ENCODE measurements at places on chromosomes 3 and 15.

DNA sequence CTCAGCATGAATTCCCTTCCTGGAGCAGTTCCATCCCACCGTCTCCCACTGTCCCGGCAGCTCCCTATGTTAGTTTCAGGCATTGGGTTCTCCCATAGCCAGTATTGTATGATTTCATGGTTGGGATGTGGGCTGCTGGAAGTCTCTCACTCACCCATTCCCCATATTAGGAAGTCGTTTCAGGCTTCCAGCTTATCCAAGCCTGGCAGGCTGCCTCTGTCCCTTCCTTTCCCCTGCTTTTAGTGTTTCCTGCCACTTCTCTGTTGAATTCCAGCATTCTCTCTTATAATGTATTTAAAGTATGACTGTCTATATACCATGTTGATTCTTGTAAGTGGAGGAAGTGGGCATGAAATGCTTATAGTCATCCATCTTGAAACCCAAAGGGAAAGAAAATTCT is 309.7 kb upstream of the RBMS3 start:
- DNase-seq, result no peak

GRCh38 chr3:195176776-195177175 is 94.2 kb downstream of the XXYLT1 start:
- no peak for DNase-seq

- no peak for DNase-seq
Measured at GRCh38 chr3:149454746-149455145, 19.8 kb upstream of the TM4SF4 start.

GRCh38 chr3:65265942-65266590 is 578.3 kb upstream of the ADAMTS9 start:
- no peak for DNase-seq

DNA sequence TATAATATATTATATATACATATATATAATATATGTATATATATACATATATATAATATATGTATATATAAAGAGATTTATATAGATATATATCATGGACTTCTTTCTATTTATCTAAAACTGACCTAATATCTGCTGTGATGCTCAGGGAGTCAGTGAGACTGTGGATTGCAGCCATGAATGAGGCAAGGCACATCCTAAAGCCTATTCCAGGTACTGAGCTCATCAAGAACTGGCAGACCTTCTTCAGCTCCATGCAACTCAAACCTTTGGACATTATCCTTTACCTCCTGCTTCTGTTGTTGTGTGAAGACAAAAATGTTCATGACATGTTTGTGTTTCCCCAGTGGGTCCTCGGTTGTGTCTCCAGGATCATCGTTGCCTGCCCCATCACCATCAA is 7.7 kb upstream of the LPP start:
- no peak for DNase-seq

DNA sequence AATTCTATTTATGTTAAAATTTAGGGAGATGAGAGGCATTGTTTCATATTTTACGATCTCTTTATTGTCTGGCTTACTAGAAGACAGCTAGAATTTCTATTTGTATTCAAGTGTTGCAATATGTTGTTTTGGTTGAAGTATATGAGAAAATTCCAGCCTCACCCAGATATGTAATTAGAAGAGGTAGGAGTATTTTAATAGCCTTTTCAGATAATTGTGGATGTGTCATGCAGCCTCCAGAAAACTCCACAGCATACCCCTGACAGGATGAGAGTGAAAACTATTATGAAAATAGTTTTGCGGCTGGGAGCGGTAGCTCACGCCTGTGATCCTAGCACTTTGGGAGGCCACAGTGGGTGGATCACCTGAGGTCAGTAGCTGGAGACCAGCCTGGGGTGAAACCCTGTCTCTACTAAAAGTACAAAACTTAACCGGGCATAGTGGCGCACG is 21.5 kb upstream of the USP3 start:
- no peak for DNase-seq

- no peak for DNase-seq
Measured at GRCh38 chr15:43095708-43096347, 10.0 kb downstream of the UBR1 start.

- no peak for DNase-seq
Measured at GRCh38 chr15:58476525-58477162, 44.9 kb downstream of the LIPC start.

- DNase-seq, result no peak
Measured at GRCh38 chr3:112671930-112672715, 31.2 kb upstream of the CCDC80 start.

DNA sequence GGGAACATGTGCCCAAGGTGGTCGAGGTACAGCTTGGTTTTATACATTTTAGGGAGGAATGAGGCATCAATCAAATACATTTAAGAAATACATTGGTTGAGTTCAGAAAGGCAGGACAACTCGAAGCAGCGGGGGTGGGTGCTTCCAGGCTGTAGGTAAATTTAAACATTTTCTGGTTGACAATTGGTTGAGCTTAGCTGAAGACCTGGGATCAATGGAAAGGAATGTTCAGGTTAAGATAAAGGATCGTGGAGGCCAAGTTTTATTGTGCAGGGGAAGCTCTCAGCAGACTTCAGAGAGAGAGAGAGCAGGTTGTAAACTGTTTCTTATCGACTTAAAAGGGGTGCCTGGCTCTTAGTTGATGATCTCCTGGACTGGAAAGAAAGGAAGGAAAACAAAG is 11.3 kb downstream of the CPN2 start:
- no peak for DNase-seq

DNA sequence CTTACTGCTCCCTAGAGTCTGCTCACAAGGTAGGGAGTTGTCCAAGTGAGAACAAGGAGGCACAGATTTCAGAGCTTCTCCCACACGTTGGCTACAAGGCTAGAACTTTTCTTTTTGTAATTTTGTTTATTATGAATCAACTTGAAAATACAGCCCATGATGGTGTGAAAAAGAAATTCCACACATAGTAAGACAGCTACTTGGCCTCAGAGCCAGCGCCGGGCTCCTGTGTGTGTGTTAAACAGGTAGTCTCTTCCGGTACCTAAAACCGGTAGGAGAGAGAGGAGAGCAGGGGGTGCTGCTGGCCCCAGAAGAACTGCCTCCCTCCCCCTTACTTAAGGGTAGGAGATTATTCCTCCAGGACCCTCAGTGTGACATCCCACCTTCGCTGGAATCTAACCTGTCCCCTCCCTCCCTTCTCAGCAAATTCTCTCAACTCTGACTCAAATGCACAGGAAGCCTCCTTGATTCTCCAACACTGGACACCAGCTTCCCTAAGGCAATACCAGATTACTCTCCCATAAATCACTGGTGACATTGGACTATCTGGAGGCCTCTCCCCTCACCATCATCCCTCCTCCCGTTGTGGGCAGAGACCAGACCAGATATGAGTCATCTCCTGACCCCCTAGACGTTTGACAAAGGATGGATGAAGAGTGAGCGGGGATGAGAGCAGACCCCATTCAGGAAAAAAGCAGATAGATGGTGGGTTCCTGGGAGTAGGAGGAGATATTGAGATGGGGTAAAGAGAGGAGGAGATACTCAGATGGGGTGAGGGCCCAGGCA is 4.5 kb upstream of the IP6K1 start:
- DNase-seq, result no peak

GRCh38 chr3:120858521-120858920 is 49.5 kb upstream of the STXBP5L start:
- DNase-seq, result no peak
